ENCODE measurements at places on chromosomes 7 and 10. TPM values are rescaled to one million over a fixed set of nuclear protein-coding genes. Genes with fewer than 3 reads are reported as not detected.

Gene C10orf67
- polyA plus RNA-seq: 0.26 TPM

Gene SCIN
- polyA plus RNA-seq: 0.11 TPM

Gene SKIDA1
- polyA plus RNA-seq: 0.48 TPM

Gene CDHR1
- polyA plus RNA-seq: 2.1 TPM

Gene RSPH10B
- polyA plus RNA-seq: 0.54 TPM

Gene PRPS1L1
- polyA plus RNA-seq: not detected

Gene INSYN2A
- polyA plus RNA-seq: 0.32 TPM

Gene CCDC136
- polyA plus RNA-seq: 2.2 TPM

Gene ADARB2
- 0.26 TPM for polyA plus RNA-seq

Gene VSTM2A
- not detected for polyA plus RNA-seq

Gene ACTR1A
- polyA plus RNA-seq: 25.5 TPM

Gene CALHM3
- polyA plus RNA-seq: not detected

Gene CYP2C19
- not detected for polyA plus RNA-seq

Gene SPAG6
- polyA plus RNA-seq: not detected

Gene CPA2
- 0.28 TPM for polyA plus RNA-seq

Gene ASZ1
- polyA plus RNA-seq: not detected

Gene MORN4
- polyA plus RNA-seq: 2.6 TPM

Gene PYROXD2
- 26.0 TPM for polyA plus RNA-seq

Gene NMT2
- polyA plus RNA-seq: 10.2 TPM

Gene SPDYE8
- polyA plus RNA-seq: not detected

Gene HOXA13
- not detected for polyA plus RNA-seq

Gene SLC39A12
- polyA plus RNA-seq: 0.09 TPM

Gene TMEM196
- polyA plus RNA-seq: not detected

Gene STK31
- 0.19 TPM for polyA plus RNA-seq

Gene NRBF2
- 10.3 TPM for polyA plus RNA-seq

Gene GPAM
- polyA plus RNA-seq: 2.6 TPM

Gene MSMB
- not detected for polyA plus RNA-seq

Gene ZNF804B
- polyA plus RNA-seq: not detected

Gene CCDC186
- polyA plus RNA-seq: 4.8 TPM

Gene CPA4
- polyA plus RNA-seq: 0.15 TPM

Gene BTBD16
- 0.04 TPM for polyA plus RNA-seq

Gene MYH16
- not detected for polyA plus RNA-seq

Gene GRK5
- 18.4 TPM for polyA plus RNA-seq

Gene PAPSS2
- polyA plus RNA-seq: 6.3 TPM

Gene MAP3K8
- polyA plus RNA-seq: 28.5 TPM

Gene CDHR3
- polyA plus RNA-seq: 0.32 TPM

Gene CUBN
- polyA plus RNA-seq: 0.35 TPM

Gene KEL
- polyA plus RNA-seq: 5.0 TPM

Gene CCDC3
- 4.7 TPM for polyA plus RNA-seq

Gene AP5Z1
- polyA plus RNA-seq: 156 TPM

Gene GIMAP4
- polyA plus RNA-seq: 86.8 TPM

Gene CCL24
- 6.8 TPM for polyA plus RNA-seq

Gene PWWP2B
- polyA plus RNA-seq: 27.8 TPM

Gene LBX1
- polyA plus RNA-seq: not detected

Gene HOXA6
- 0.26 TPM for polyA plus RNA-seq

Gene PODXL
- 2.9 TPM for polyA plus RNA-seq

Gene TBC1D12
- polyA plus RNA-seq: 9.0 TPM

Gene TBRG4
- 42.9 TPM for polyA plus RNA-seq

Gene NOD1
- 11.0 TPM for polyA plus RNA-seq

Gene RAMP3
- 21.6 TPM for polyA plus RNA-seq

Gene PTPRE
- polyA plus RNA-seq: 6.2 TPM

Measured in spleen (tissue), 13 donors.